ENCODE measurements at places on chromosomes 5 and 9.

- no peak for DNase-seq
Measured at GRCh38 chr5:175321927-175322532, 122.0 kb downstream of the DRD1 start.

DNA sequence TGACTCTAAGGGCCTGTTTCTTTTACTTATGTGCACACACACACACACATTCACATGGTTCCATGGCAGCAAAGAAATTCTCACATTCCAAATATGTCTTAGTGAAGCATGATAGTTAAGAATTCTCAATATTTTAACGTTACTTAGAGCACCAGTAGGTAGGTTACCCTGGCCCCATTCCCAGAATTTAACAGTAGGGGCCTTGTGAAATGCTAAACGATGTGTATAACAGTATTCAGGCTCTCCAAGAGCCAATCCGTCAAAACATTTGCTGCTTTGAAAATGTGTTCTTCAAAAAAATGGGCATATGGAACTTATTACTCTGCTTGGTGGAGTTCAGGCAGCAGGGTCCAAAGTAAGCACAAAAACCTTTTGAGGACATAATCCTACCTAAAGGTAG lies 93.7 kb upstream of the DAB2 start:
- no peak for DNase-seq

DNA sequence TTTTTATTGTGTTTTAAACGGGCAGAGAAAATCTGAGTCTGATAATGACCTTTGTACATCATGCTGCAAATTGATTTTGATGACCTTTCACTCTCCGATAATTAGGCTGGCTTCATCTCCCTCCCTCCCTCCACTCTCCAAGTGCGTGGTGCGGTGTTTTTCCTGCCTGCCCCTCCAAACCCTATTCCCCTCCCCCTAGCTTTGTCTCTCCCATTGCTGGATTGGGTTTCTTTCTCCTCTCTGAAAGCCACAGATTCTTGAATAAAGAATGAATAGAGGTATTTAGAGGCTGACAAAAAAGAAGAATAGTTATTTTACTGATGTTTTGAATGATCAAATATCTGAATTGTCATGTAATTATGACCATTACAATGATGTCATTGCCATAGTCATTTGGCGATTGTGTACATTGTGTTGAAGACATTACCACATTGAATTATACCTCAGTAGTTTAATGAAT lies 571.1 kb upstream of the ZNF608 start:
- no peak for DNase-seq

DNA sequence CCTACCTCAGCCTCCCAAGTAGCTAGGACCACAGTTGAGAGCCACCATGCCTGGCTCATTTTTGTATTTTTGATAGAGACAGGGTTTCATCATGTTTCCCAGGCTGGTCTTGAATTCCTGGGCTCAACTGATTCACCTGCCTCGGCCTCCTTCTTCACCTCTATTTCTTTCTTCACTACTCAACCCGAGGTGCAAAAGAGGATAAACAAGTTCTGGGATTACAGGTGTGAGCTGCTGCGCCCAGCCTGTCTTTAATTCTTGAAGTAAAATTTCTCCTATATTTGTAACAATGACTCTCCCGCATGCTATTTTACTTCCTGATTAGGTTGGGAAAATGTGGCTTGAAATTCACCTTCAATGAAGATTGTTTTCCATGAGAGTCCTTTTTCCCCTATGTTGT lies 46.4 kb downstream of the CAST start:
- DNase-seq, result no peak

DNA sequence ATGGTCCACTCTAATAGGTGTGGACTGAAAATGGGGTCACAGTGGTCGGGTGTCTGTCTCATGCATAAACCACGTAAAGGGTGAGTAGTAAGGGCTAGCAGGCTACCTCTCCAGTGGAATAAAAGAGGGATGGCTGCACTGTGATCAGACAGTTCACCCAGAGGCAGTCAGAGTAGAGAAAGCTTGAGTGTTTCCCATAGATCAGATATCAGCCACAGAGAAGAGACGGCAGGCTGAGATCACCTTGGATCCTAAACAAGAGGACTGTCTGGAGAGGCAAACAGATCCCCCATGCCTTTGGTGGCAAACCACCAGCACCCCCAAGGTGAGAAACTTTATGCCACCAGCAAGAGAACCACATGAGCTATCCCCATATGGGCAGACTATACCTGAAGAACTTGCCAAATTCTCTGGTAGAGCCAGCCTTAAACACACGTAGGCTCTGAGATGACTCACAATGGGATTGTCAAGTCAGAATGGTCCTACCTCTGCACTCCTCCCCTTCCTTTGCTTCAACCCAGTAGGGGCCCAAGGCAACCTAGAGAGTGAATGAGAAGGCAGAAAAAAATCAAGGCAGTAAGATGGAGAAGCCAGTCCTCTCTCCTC lies 205.2 kb upstream of the MAP3K1 start:
- no peak for DNase-seq

GRCh38 chr9:27351438-27351837 lies 54.5 kb upstream of the EQTN start:
- no peak for DNase-seq

GRCh38 chr9:99855467-99856176 lies 33.9 kb downstream of the NR4A3 start:
- DNase-seq, result no peak

DNA sequence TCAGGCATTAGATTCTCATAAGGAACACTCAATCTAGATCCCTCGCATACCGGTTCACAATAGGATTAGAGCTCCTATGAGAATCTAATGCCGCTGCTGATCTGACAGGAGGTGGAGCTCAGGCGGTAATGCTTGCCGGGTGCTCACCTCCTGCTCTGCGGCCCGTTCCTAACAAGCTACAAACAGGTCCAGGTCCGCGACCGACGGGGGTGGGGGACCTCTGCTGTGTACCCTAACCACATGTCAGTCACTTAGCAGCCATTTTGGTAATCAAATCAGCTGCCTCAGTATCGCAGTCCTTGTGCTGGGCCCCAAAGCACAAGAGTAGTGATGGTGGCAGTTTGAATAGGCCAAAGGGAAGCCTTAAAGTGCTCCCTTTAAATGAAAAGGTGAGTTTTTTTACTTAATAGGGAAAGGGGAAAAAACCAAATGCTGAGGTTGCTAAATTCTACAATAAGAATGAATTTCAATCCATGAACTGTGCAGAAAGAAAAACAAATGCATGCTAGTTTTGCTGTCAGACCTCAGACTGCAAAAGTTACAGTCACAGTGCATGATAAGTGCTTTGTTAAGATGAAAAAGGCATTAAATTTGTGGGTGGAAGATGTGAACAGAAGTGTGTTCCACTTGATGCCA lies 67.0 kb upstream of the TNPO1 start:
- DNase-seq, result no peak

- no peak for DNase-seq
Measured at GRCh38 chr9:122951056-122951455, 10.2 kb downstream of the RABGAP1 start.

- DNase-seq, result peak; percentile 78
Measured at GRCh38 chr5:16791036-16791705, 144.9 kb downstream of the MYO10 start.

GRCh38 chr5:50420343-50420935 lies 20.6 kb downstream of the EMB start:
- no peak for DNase-seq

GRCh38 chr5:96115147-96115807 lies 153.6 kb upstream of the ELL2 start:
- DNase-seq, result no peak

DNA sequence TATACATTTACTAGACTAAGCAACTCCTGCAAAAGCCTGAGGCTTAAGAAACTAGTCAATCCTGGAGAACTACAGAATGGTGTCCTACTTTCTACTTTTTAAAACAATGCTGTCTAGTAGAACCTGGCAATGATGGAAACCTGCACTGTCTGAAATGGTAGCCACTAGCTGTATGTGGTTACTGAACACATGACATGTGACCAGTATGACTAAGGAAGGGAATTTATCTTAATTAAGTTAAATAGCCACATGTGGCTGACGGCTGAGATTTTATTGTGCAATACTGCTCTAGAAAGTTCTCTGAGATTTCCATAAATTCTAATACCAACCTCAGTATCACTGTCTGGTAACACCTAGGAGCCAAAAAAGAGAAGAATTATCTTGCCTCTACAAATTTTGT lies 44.9 kb upstream of the RAPGEF6 start:
- no peak for DNase-seq

GRCh38 chr5:178514851-178515418 lies 75.3 kb downstream of the COL23A1 start:
- no peak for DNase-seq

All from SW 1271 (cell line).